ENCODE measurements at places on chromosomes 11 and 22.

DNA sequence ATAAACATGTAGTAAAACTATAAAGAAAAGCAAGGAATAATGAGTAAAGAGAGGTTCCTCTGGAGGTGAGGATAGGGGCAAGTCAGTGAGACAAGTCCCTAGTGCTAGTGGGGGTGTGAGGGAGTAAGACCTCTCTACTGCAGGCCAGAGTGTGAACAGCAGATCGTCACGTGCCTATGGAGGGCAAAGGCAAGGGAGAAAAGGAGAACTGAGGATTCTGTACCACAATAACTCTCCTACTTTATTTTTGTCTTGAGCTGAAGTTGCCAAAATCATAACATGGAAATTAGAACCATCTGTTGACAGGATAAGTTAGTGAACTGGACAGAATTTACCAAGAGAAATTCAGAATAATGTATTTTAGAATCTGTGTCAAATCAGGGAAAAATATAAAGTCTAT lies 77.6 kb downstream of the ENTHD1 start:
- no peak for DNase-seq

DNA sequence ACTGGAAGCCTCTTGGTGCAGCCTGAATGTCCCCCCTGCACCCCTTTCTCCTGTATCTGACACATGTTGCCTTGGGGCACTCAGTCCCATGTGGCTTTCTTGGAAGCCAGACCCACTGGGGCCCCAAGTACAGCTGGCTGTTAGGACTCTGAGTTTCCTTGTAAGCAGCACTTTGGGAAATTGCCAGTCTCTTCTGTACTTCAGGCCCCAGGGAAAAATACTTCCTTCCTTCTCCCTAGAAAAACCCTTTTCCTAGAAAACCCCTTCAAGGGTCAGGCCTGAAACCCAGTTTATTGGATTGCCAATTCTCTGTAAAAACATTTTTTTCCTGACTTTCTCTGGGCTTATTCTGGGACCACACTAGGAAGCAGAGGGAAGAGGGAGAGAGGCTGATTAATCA lies 360.3 kb downstream of the TENM4 start:
- DNase-seq = no peak

- DNase-seq = peak; percentile 78
These were observed 16.1 kb downstream of the MICAL2 start for GRCh38 chr11:12126344-12127019.

- DNase-seq = no peak
These were observed 25.2 kb downstream of the NRXN2 start for GRCh38 chr11:64697663-64698375.

GRCh38 chr11:68541991-68542390 lies 81.4 kb downstream of the PPP6R3 start:
- DNase-seq = peak; percentile 14

GRCh38 chr11:15163136-15163535 lies 48.4 kb downstream of the INSC start:
- DNase-seq = no peak

DNA sequence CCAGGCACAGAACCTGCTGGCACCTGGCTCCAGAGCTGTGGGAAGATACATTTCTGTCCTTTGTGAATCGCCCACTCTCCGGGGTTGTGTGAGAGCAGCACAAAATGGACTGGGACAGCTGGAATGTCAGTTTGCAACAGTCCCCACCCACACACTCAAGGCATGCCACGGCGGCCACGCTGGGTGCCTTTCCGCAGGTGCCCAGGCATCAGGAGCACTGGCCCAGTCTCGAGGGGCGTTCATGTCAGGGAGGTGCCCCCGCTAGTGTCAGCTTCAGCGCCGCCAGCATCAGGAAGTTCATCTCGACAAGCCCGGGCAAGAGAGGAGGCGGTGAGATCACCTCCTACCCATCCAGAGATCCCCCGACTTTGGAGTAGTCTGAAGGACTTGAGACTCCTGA lies 2.1 kb downstream of the TP53AIP1 start:
- DNase-seq = no peak

- DNase-seq = no peak
These were observed 7.3 kb downstream of the PDGFB start for GRCh38 chr22:39237318-39238100.

DNA sequence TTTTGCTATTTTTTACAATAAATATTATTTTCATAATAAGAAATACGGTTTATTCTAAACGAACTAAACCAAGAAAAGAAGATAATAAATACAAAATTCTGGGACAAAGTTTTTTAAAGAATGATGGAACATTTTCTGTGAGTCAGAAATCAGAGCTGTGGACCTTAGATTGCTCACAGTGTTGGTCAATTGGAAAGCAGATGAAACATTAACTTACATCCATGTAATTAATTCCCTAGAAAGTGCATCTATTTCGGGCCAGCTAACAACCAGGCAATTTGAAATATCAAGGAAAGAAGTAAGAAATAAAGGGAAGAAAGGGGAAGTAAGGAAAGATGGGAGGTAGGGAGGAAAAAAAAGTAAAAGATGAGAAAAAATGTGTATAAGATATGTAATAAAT lies 1569.8 kb upstream of the TENM4 start:
- no peak for DNase-seq

DNA sequence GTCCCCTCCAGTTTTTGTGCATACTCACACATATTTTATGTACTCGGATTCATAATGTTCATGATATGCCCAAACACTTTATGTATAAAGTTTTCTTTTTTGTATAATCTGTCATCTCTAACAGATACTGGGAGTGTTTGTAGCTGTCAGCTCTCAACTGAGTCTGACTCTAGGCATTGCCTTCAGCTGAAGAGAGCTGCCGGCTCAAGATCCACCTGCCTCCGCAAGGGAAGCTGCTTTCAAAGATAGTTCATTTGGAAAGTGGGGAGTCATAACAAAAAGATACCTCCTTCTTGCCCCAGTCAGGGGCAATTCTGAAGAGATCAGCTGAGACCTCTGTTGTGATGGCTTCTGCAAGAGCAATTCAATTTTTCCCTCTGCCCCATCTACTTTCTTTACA lies 58.9 kb downstream of the GUCY1A2 start:
- DNase-seq = no peak

DNA sequence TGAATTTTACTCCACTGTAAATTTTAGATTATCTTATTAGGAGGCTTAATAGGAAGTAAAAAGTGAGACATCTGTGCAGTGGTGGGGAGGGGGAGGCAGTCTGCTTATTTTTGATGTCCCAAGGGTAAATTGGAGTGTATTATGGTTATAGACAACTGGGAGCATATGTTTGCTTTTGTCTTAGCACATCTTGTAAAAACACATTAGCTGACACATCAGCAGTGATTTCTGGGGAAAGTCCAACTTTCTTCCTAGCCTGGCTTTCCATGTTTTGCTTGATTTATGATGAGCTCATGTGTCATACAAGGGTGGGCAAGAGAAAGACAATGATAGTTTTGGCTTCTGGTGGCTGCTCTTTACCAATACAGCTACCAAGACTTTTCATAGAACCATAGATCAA lies 4.0 kb downstream of the ANO3 start:
- no peak for DNase-seq

GRCh38 chr22:43000441-43001175 lies 14.3 kb downstream of the PACSIN2 start:
- DNase-seq = no peak

DNA sequence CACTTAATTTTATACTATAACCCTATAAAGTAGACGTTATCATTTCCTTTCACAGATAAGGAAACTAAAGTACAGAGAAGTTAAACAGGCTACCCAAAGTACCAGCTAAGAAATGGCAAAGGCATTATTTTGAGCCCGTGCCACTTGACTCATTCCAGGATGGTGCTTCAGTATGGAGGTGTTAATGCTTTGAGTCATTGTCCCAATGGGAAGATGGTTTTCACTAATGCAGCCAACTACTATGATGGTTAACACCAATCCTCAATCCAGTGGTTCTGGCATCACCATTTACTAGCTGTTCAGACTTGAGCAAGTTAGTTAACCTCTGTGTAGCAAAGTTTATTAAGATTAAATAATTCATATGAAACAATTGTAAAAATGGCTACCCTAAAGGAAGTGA lies 123.1 kb upstream of the SLC5A12 start:
- DNase-seq = no peak

DNA sequence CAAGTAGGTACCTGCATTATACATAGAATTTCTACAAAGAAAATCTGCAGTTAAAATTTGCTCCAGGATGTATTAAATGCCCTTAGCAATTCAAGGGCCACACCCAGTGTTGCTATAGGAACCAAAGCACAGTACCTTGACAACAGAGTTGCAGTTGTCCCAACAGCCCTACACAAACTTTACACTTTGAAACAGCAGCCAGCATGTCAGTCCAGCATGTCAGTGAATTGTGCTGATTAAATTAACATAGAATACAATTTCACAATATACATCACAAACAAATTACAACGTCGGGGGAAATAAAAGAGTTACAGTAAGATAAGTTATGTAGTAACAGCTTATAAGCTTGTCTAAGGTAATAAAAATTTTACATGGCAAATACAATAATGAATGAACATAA lies 389.2 kb downstream of the SOX6 start:
- DNase-seq = no peak

DNA sequence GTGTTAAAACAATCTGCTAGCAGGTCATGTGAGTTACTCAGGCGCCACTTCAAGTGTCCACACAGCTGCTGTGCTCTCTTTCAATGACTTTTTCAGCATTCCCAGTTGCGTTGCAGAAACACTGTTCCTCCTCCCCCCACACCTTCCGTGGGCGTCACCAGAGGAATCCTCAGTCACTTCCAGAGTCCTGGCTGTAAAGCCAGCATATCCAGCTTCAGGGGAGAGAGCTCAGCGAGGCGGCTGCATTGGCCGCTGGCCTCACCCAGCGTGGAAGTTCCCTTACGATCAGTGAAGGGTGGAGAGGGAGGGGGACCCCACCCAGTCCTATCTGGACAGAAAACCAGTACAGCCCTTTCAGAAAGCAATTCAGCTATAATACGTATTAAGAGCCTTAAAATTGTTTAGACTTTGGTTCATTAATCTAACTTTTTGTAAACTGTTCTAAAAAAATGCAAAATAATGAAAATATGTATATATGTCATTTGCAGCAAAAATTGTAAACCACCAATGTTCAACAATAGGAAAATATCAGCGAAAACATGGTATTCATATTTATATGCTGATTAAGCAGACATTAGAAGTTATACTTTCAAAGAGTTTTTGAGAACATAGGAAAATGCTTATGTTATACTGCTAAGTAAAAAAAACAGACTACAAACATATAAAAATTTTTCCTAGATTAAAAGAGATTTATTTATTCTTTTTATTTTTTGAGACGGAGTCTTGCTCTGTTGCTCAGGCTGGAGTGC lies 2.8 kb upstream of the ANO9 start:
- DNase-seq = peak; percentile 55

- DNase-seq = peak; percentile 29
These were observed 59.5 kb downstream of the FAM168A start for GRCh38 chr11:73538381-73538872.

- peak; percentile 71 for DNase-seq
These were observed 61.3 kb upstream of the WNT11 start for GRCh38 chr11:76267556-76267955.

DNA sequence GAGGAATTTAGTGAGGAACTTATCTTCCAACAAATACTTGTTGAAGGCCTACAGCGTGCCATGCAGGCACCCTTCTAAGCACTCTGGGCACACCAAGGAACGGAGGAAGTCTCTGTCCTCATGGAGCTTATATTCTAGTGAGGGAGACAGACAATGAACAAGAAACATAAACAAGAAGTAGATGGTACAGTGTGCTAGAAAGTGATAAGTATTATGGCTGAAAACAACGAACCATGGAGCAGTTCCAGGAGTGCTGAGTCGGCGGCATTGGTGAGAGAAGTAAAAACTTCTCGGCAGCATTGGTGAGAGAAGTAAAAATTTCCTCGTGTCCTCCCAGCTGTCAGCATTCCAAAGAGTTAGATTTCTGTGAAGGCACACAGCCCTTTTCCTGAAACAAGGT lies 53.2 kb downstream of the FAM76B start:
- DNase-seq = no peak

DNA sequence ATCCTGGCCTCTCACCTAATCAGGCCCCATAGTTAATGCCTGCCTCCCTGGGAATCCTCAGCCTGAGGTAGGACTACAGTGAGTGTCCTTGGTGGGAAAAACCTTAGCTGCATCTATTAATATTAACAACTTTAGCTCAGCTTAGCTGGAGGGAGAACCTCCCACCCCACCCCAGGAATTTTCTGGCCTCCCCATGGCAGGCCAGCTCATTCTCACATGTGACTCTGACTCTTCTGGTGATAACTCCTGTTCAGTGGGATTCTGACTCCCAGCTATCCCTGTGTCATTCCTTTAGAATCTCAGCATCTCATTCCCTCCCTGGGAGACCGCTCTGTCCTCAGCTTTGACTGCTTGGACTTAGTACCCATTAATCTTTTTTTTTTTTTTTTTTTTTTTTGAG lies 14.5 kb downstream of the ART5 start:
- DNase-seq = peak; percentile 86

DNA sequence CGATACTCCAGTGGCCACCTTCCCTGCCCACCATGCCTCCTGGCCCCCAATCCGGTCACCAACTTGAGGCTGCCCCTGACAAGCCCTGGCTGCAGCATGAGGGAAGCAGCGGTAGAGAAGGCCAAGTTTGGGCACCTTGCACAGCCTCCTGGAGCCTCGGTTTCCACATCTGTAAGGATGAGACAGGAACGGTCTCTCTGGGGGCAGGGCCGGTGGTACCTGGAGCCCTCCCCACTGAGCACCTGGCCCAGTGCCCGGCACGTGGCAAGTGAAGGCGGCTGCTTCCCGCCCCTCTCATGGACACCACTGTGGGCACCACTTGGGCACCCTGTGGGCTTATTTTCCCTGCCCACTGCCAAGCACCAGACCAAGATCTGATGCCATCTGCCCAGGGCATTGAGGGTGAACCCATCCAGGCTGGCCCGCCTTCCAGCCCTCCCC lies 77.8 kb downstream of the CDKN1C start:
- DNase-seq = no peak

GRCh38 chr11:74739546-74740270 lies 8.5 kb upstream of the CHRDL2 start:
- DNase-seq = peak; percentile 90

DNA sequence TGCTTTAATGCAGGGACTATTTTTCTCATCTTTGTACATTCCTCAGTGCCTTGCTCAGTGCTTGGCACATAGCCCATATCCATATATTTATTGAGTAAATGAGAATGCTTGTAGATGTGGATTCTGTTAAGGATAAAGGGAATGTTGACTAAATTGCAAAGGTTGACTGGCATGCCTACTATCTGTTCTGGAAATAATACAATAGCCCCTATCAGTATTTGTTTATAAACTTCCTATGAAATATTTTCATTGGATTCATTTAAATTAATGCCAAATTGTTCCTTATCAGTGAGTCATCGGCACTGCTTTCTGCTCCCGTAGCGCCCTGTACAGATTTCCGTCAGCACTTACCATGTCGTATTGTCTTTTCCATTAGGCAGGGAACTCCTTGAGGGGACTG lies 8.0 kb downstream of the RNF121 start:
- no peak for DNase-seq

DNA sequence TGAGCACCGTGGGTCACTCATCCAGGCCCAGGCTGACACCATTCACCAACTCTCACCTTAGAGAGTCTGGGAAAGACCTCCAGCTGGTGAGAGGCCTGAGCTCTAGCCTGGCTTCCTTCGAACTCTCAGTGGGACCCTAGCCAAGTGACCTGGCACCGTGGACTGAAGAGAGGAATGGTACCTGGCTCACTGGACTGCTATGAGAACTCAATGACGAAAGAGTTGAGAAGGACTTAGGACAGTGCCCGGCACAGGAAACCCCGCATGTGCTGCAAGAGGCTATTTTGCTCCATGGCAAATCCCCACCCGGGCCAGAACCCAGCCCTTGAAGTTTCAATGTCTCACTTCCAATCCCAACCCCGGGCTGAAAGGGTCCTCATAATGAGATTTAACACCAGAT lies 605 bp upstream of the RAPSN start:
- no peak for DNase-seq

- peak; percentile 65 for DNase-seq
These were observed 113.8 kb downstream of the NECTIN1 start for GRCh38 chr11:119615003-119615881.

All from AG20443 (cell line).